Activated naive CD4-positive, alpha-beta T cell treated with anti-CD3 and anti-CD28 coated beads, Interleukin-2, amount 50 U/mL, for 72 hours (primary cell): ENCODE measurements at places on chromosomes 1 and 21. TPM values are rescaled to one million over a fixed set of nuclear protein-coding genes. Genes with fewer than 3 reads are reported as not detected.

MAP3K21 gene
- total RNA-seq, result 4.2 TPM

- no peak for DNase-seq
Measured at GRCh38 chr1:179156026-179156425, 73.5 kb downstream of the ABL2 start.

- DNase-seq, result no peak
Measured at GRCh38 chr1:244325056-244325758, 126.5 kb downstream of the ADSS2 start.

- DNase-seq, result no peak
Measured at GRCh38 chr1:59705466-59706302, 109.1 kb upstream of the HOOK1 start.

DNA sequence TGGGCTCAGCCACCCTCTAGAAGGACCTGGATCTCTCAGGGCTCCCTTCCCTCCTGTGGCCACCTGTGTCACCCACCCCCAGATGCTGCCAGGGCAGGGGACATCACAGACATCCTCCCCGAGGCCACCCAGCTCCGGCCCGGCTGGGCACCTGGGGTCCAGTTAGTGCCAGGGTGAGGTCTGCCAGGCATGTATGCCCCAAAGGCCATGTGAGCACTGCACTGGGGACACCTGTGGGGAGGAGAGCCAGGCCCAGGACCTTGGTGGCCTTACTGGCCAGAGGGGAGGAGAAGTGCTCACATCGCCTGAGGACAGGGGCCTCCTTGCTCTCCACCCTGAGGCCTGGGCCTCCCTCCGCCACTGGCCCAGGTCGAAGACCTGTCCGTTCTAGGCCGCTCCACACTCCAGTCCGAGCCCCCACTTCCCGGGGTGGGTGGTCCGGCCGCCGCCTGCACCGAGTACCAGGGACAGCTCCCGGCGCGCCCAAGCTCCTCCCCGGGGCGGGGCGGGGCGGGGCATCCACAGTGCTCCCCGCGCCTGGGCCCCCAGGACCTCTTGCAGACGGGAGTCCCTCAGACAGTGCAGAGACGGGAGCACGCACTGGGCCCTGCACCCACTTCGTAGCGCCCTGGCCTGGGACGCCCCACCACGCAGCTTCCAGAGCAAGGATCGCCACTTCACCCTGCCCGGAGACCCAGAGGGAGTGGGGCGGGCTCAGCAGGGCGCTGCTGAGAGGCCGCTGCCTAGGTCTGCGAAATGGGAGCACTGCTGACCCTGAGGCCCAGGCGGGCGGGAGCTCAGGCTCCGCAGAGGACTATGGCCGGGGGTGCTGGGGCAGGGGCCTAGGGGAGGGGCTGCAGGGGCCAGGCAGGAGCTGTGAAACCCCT, 34.3 kb upstream of the CCDC27 start:
- no peak for DNase-seq

- no peak for DNase-seq
Measured at GRCh38 chr1:205430696-205431305, 8.9 kb upstream of the LEMD1 start.
